ENCODE measurements at places on chromosomes 2 and 18.

DNA sequence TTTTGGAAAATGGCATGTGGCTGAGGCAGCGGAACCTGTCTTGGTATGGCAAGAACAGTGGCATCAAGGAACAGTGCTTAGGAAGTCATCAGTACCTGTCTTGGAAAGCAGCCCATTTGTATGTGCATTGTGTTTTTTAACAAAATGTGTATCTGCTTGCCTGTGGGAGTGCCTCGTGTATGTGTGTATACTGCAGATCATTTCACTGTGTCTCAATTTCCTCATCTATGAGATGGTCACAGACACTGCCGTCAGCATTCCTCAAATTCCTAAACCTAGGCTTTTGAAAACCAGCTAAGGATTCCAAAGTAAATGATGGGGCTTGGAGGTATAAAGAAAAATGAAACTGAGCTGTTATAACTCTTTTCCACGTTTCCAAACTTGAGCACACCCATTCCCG is 441.3 kb downstream of the RND3 start:
- no peak for DNase-seq

- no peak for DNase-seq
Observed at GRCh38 chr2:77104554-77104953, 417.6 kb downstream of the LRRTM4 start.

- no peak for DNase-seq
Observed at GRCh38 chr2:160970052-160970965, 189.9 kb upstream of the TANK start.

DNA sequence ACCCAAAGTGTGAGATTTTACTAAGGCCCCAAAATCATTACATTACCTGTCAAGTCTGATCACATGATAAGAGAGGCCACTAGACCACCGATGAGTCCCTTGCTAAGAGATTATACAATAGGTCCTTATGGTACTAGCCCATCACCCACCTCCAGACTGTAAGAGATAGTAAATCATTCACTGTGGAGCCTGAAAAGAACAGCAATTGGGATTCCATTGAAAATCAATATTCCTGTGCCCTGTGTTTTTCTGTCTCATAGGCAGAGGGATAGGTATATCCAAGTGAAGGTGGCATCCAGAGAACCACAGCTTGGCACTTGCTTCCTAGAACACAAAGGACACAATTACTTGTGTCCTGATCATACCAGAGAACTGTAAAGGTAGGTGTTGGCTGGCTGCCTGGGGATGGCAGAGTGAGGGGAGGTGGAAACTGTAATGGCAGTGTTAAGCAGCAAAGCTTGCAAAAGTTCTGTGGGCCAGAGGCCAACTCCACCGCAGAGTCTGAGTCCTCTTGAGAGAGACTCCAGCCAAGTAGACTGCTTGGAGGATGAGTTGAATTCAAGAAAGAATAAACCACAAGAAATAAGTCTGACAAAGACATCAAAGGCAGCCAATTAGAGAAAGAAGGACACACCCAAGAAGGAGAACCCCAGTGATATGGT is 102.0 kb upstream of the PIEZO2 start:
- no peak for DNase-seq

GRCh38 chr2:107374249-107374648 is 452.4 kb upstream of the RGPD4 start:
- DNase-seq, result no peak

- DNase-seq, result no peak
Observed at GRCh38 chr18:70559446-70559845, 270.6 kb downstream of the SOCS6 start.

Measured in stimulated activated CD4-positive, alpha-beta T cell treated with anti-CD3 and anti-CD28 coated beads, Interleukin-15, amount 100 ng/mL, for 48 hours (primary cell).